Glomerular endothelial cell (primary cell): ENCODE measurements at places on chromosomes 6 and 20. TPM values are rescaled to one million over a fixed set of nuclear protein-coding genes. Genes with fewer than 3 reads are reported as not detected.

- DNase-seq: no peak
Observed at GRCh38 chr6:169387809-169388383, 134.2 kb upstream of the THBS2 start.

GRCh38 chr6:27544612-27545260, 71.8 kb upstream of the ZNF184 start:
- DNase-seq: no peak

- no peak for DNase-seq
Observed at GRCh38 chr6:63491119-63491518, 81.2 kb upstream of the LOC128125822 start.

DNA sequence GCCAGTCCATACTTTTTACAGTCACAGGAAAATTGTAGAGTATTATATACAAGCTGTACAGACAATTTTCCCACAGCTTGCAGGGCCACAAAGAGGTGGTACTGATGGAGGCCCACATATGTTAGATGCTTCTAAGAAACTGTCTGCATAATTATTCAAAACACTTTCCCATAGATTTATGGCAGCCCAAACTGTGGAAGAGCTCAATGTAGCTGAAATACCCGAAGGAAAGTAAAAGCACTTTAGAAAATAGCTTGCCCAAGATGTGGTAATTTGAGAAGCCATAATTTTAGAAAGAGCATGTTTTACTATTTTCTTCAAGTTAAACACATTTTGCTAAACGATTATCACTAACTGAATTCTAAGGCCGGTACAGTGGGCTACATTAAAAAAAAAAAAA, 36.9 kb downstream of the GMDS start:
- DNase-seq: no peak

- DNase-seq: no peak
Observed at GRCh38 chr6:149964308-149965193, 808 bp downstream of the ULBP1 start.

DNA sequence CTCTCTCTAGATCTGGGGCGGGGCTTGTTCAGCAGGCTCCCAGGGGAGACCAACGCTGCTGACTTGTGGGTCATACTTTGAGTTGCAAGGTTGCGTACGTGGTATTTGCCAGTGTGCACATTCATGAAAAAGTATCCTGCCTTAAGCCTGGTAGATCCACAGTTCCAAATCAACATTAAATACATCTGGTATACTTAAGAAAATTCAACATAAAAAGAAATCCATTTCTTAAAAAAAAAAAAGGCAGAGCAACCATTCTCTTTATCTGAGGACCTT, 81.4 kb downstream of the SLC22A3 start:
- no peak for DNase-seq

- no peak for DNase-seq
Observed at GRCh38 chr6:39188098-39188450, 41.2 kb downstream of the KCNK5 start.

Gene DEFB124
- not detected in 2 replicates for total RNA-seq

Gene C20orf173
- not detected in 2 replicates for total RNA-seq

DNA sequence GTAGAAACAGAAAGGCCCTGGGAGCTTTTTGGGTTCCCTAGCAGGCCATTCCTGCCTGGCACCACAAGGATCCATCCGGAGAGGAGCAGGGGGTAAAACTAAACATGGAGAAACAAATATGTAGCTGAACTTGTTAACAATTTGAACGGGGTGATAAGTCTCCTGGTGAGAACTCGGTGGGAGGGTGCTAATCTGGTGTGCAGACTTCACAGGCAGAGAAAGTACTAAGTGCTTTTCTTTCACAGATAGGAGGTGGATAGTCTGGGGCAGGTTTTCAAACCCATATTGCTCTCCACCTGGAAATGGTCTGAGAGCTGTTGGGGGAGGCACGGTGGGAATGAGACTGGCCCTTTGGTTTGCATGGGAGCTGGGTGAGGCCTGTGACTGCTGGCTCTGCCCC, 196.3 kb upstream of the FUT9 start:
- no peak for DNase-seq

- no peak for DNase-seq
Observed at GRCh38 chr6:27138406-27138805, 109.1 kb upstream of the PRSS16 start.

- peak; percentile 77 for DNase-seq
Observed at GRCh38 chr6:170360476-170360875, 53.9 kb downstream of the FAM120B start.

GRCh38 chr20:46111028-46111835, 6.9 kb upstream of the CD40 start:
- DNase-seq: no peak

- DNase-seq: no peak
Observed at GRCh38 chr6:30891816-30892538, 7.7 kb downstream of the DDR1 start.

DNA sequence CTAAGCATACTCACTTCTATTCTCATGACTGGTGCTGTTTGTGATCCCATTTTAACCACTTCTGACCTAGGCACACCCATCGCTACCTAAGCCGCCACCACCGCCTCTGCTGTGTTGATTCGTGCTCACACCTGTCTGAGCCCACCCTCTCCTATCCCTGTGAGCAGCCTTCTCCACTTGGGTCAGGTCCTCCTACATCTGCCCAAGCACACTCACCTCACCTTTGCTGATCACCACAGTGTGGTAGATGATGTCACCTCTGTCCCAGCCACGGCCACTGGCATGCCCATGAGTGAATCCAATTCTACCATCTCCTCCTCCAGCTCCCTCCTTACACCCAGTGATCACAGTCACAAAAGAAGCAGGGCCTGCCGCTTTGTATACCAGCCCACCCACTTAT, 20.8 kb downstream of the MUC22 start:
- no peak for DNase-seq

GRCh38 chr6:163337958-163338357, 76.6 kb upstream of the QKI start:
- DNase-seq: no peak
